ENCODE measurements at places on chromosomes 6 and 20.

DNA sequence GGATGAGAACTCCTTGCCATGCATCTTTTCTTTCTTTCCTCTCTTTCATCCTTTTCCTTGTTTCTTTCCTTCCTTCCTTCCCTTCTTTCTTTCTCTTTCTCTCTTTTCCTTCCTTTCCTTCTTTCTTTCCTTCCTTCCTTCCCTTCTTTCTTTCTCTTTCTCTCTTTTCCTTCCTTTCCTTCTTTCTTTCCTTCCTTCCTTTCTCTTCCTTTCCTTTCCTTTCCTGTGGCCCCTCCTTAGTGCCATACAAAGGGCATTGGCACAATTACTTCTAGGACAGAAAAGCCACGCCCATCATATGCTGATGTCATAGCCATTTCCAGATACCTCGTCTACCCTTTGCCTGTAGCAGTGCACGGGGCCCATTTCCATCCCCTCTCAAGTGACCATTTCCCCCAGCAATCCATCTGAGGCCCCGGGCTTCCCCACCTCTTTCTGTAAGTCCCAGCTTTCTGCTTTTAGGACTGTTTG is 2.2 kb upstream of the CENPB start:
- DNase-seq: no peak

DNA sequence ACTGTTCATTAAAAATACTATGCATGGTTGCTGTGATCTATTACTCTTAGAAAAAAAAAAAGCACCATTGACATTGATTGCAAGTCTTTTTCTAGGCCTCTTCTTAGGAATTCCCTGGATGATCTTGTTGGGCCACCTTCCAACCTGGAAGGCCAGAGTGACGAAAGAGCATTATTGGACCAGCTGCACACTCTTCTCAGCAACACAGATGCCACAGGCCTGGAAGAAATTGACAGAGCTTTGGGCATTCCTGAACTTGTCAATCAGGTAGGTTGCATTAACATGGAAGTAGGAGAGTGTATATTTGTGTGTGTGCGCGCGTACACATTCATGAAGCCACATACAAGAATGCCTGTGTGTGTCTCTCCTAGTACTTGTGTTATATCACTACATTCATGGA is 140.4 kb downstream of the NCOA3 start:
- no peak for DNase-seq

DNA sequence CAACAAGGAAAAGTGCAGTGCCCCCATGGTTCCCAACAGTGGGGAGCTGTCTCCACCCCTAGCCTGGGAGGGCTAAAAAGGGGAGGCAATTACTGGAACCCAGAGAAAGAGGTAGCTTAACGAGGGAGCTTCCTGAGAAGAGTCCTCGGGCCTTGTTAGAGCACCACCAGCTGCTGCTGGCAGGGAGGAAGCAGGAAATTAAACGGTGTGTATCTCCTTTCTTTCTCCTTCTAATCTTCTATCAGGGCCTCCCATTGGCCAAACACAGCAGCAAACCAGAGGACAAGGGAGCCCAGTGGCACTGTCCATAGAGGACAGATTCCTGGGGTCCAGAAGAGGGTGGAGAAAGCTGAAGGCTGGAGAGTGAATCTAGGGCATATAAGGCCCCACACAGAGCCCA is 7.6 kb upstream of the BTN2A2 start:
- DNase-seq: no peak

DNA sequence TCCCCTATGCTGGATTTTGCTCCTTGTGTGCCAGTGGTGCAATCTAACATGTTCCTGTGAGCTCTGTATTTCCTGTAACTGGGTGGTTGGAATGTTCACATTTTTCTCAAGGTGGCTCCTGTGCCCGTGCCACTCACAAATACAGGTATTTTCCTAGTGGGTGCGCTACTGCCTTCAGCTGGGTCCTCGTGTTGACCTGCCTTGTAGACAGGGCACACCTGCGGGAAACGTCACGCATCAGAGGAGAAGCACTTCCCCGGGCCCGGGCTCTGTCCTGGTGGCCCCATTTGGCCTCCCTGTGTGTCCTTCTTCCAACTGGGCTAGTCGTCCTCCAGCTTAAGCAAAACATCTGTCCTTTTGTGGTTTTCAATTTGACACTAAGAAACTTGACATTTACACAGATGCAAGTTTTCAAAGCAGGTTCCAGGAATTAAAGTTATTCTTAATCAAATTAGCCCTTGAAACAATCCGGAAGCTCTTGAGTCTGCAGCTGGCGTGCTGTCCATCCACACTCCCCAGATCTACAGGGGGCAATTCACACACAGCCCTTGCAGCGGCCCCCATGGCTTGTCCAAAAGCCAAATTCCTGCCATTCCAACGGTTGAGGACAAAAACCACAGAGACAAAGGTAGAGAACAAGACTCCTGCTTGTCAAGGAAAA is 275.1 kb downstream of the CDC5L start:
- DNase-seq: peak; percentile 71

GRCh38 chr20:33099843-33100538 is 20.5 kb downstream of the BPIFB4 start:
- no peak for DNase-seq

DNA sequence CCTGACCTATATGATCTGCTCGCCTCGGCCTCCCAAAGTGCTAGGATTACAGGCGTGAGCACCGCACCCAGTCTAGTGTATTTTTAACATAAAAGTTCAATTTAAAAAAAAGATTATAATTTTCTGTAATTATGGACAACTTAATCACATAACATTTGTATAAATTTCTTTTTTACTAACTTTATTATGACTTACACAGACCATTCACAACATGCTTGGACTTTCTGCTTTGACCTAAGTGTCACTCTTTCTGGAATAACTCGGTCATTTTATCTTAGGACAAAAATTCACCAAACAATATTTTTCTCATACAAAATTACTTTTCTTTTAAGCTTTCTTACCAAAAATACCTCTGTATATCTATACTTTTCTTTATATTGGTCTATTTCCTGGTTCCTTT is 15.4 kb upstream of the IL22RA2 start:
- DNase-seq: no peak

GRCh38 chr20:36778831-36779655 is 5.5 kb upstream of the DSN1 start:
- no peak for DNase-seq

GRCh38 chr20:47664744-47665143 is 120.5 kb downstream of the SULF2 start:
- no peak for DNase-seq

GRCh38 chr20:2840967-2841531 is 504 bp downstream of the VPS16 start:
- DNase-seq: peak; percentile 9

DNA sequence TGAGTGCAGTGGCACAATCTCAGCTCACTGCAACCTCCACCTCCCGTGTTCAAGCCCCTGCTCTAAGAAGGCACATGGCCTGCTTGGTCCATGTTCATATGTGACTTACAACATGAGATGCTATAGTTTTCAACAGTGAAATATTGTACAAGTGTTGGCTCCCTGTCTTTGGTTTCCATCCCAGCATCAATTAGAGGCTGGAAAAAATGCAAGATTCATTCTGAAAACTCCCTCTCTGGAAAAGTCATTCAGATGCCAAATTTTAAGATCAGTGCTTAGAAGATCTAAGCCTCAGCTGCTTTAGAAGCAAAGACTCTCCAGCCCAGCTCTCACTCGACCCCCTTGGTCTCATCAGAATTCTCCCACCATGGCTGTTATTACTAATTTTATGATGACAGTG is 398.9 kb downstream of the KIF16B start:
- no peak for DNase-seq

- no peak for DNase-seq
These were observed 74.7 kb downstream of the FRK start for GRCh38 chr6:115986026-115986425.

DNA sequence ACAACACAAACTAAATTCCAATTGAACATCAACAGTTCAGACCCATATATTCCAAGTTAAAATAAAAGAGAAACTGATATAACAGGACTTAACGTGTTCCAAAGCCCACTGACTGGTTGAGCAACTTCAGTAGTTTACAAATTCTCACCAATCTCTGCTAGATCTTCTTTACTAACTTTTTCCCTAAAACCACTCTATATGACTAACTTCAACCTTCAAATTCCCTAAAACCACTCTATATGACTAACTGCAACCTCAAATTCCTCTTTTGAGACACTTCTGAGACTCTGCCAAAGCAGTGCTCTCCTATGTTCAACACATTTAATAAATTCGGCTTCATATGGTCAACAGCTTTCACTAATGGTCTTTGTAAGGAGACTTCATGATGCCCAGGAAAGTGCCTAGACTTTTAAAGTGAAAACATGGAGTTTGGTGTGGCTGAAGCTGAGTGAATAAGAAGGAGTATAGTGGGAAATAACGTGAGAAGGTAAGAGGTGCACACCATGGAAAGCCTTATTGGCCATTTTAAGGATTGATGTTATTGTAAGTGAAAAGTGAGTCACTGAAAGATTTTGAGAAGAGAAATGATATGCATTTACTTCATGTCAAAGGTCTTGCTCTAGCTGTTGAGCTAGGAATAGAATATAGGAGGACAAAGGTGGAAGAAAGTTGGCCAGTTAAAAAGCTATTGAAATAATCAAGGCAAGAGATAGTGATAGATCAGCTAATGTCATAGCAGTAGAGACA is 134.0 kb upstream of the HCRTR2 start:
- DNase-seq: peak; percentile 19

- DNase-seq: no peak
These were observed 1.8 kb downstream of the FOXO3 start for GRCh38 chr6:108562503-108562993.

DNA sequence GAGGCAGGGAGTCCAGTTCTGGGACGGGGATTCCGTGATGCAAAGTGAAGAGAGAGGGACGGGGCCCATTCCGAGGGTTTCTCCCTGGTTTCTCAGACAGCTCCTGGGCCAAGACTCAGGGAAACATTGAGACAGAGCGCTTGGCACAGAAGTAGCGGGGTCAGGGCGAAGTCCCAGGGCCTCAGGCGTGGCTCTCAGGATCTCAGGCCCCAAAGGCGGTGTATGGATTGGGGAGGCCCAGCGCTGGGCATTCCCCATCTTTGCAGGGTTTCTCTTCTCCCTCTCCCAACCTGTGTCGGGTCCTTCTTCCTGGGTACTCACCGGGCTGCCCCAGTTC is 35.9 kb upstream of the HLA-G start:
- DNase-seq: no peak

- DNase-seq: peak; percentile 9
These were observed 63.2 kb downstream of the NOL4L start for GRCh38 chr20:32521780-32522525.

DNA sequence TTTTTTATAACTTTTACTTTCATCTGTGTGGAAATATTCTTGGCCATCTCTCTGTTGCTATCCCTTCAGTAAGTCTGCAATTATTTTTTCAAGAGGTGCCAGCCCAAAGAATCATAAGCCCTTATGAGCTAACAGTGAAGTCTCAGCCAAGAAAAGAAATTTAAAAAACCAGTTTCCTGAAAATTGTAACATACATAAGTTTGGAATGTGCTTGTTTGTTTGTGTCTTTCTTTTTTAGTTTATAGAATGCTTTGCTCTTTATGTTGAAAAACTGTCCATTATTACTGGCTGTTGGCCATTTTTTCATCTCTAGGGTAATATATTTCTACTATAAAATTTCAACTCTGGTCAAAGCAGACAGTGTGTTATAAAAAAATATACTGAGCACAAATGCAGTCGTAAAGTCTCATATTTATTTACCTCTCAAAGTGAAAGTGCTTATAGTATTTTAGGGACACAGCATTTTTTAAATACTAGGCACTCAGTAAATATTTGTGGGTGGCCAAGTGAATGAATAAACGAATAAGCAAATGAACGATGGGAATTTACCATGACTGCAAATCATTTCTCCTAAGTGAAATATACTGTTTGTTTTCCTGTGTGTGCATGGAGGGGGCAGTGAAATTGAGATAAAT is 659.7 kb downstream of the KIF16B start:
- DNase-seq: no peak

DNA sequence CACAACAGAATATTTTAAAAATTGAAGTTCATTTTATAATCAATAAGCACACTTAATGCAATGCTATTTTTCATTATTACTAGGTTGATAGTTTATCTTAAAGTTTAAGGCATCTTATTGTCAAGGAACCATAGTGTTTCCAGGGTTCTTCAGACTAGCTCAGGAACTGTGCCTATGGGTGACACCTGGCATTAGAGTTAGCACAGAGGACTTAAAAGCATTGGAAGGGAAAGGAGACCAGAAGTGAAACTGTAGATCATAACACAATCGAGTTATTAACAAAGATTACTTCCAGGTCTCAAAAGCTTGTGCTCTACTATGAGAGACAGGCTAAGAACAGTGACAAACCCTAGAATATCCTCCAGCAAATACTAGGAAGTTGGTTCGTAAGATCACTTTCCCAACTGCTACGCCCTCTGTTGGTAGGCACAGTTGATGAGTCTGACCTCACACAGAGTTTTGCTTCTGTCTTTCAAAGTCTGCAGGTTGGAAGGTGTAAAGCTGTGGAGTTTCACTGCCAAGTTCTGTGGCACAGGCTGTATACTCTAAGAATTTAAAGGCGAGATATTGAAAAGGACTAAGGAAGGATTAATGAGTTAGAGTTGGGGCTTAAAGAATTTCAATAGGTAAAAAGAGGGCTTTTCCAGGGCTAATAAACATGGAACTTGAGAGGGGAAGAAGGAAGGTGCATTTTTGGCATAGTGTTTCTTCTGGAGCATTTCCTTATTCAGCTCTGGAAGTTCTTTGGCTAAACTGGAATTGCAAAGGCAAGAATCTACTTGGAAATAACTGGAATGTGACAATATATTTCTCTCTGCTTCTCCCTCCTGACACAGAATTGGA is 531.3 kb upstream of the JAG1 start:
- no peak for DNase-seq

DNA sequence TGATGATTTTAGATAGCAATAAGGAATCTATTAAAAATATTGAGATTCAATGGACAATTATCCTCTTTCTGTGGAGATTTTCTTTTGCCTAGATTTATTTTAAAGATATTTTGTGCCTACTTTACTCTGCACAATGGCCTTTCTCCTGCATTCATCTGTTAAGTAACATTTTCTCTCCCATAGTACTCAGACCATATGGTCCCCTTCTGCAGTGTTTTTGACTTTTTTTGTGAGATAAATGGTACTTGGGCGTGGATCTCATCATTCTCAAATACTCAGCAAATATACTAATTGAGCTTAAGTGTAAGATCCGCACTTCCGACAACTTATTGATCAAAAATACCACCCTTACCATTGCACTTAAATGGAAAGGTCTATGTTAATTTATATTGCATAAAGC is 55.8 kb downstream of the PHACTR1 start:
- no peak for DNase-seq

DNA sequence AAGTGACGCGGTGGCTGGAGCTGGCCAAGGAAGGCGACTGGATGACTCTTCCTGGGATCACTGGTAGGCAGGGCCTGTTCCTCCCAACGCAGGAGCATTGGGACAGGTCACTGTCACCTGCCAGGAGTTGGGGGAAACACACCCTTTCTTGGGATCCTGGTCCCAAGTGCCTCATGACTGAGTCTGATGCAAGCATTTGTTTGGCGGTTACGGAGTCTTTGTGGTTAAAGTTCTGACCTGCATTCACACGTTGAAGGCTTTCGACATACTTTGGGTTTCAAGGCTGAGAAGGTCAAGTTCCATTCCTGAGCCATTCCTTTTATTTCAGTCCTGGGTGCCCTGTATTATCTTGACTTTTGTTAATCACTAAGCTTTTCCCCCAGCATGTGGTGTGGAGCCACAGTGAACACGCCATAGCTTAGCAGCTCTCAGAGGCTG is 6.0 kb downstream of the PNLDC1 start:
- no peak for DNase-seq

Measured in HS-27A (cell line).